ENCODE measurements at places on chromosomes 13 and 19.
A peak's percentile ranks its signal among the peaks of the same experiment; 100 is the strongest.

DNA sequence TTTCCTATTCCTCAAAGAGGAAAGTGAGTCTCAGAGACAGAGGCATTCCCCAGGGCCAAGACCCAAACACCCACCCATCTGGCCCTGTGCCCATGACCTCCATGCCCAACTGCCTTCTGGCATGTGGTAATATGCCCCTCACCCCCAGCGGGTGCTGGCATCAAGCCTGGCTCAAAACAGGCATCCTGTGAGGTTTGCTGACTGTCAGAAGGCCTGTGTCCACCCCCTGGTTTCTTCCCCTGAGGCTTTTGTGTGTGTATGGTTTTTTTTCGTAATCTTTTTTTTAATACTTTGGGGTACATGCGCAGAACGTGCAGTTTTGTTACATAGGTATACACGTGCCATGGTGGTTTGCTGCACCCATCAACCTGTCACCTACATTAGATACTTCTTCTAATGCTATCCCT lies 7.6 kb upstream of the KANK2 start:
- no peak for DNase-seq

- no peak for DNase-seq
These were observed 100.4 kb upstream of the GJB6 start for GRCh38 chr13:20332361-20333096.

DNA sequence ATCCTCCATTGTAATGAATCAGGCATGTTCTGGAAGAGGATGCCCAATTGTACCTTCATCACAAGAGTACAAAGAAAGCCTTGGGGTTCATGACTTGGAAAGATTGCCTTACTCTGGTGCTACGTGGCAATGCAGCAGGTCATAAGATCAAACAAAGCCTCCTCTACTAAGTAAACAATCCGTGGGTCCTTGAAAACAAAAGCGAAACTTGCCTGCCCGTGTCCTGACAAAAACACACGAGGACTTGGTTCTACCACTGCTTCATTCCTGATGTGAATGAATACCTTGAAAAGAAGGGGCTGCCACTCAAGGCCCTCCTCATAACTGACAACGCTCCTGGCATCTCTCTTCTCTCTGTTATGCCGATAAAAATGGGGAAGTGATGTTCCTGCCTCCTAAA lies 18.9 kb downstream of the ZNF563 start:
- DNase-seq: no peak

- no peak for DNase-seq
These were observed 2.8 kb downstream of the THAP8 start for GRCh38 chr19:36051236-36051635.

- peak; percentile 61 for DNase-seq
These were observed 396 bp downstream of the RTN2 start for GRCh38 chr19:45496349-45496953.

DNA sequence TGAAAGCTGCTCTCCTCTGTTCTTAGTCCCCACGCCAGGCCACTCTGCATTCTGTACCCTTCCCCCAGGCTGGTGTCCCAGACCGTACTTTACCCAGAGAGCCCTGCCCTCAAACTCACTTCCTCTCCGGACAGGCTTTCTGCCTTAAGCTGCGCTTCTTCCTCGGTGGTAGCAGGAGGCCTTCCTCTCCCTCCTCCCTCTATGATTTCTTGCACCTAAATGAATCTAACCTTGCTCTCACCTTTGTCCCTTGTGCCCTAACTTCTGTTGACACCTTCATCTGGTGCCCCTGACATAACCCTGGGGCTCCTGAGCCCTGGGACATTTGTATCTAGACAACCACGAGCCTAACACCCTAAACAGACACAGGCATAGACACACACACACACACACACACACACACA lies 29.6 kb upstream of the CEACAM21 start:
- no peak for DNase-seq

GRCh38 chr13:76523740-76524340 lies 362.4 kb downstream of the KCTD12 start:
- DNase-seq: no peak

GRCh38 chr13:60370343-60370742 lies 26.7 kb upstream of the TDRD3 start:
- DNase-seq: no peak
